Fibroblast of villous mesenchyme (primary cell): ENCODE measurements at places on chromosomes 2 and 18. TPM values are rescaled to one million over a fixed set of nuclear protein-coding genes. Genes with fewer than 3 reads are reported as not detected.
A peak's percentile ranks its signal among the peaks of the same experiment; 100 is the strongest.

DNA sequence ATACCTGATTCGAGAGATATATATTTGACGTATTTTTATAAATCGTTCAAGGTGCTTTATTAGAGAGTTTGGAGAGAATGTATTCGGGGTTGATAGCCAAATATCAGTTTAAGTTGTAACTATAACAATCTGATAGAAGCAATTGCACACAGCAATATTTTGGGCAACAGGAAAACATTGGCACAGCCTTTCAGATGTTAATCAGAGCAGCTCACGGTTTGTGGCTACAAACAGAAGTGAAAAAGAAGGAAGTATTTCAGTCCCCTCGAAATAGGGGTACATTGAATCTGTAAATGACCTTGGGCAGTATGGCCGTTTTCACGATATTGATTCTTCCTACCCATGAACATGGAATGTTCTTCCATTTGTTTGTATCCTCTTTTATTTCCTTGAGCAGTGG lies 20.6 kb downstream of the SERPINB10 start:
- DNase-seq, result no peak

Gene ADD2
- not detected in 2 replicates for total RNA-seq

GRCh38 chr2:69561101-69561500 lies 82.4 kb downstream of the AAK1 start:
- no peak for DNase-seq

GRCh38 chr2:150374492-150374891 lies 113.0 kb downstream of the RND3 start:
- DNase-seq, result no peak

GRCh38 chr2:96874198-96874831 lies 4.4 kb upstream of the SEMA4C start:
- no peak for DNase-seq

Gene ABCG5
- not detected in 2 replicates for total RNA-seq

Gene ANO7
- total RNA-seq, result 0.43 and 0.64 TPM in 2 replicates

Gene TDRD15
- total RNA-seq, result not detected in 2 replicates

Gene SERPINB11
- not detected in 2 replicates for total RNA-seq

Gene RUFY4
- not detected in 2 replicates for total RNA-seq

- no peak for DNase-seq
Measured at GRCh38 chr18:57836557-57836956, 33.4 kb upstream of the ATP8B1 start.

DNA sequence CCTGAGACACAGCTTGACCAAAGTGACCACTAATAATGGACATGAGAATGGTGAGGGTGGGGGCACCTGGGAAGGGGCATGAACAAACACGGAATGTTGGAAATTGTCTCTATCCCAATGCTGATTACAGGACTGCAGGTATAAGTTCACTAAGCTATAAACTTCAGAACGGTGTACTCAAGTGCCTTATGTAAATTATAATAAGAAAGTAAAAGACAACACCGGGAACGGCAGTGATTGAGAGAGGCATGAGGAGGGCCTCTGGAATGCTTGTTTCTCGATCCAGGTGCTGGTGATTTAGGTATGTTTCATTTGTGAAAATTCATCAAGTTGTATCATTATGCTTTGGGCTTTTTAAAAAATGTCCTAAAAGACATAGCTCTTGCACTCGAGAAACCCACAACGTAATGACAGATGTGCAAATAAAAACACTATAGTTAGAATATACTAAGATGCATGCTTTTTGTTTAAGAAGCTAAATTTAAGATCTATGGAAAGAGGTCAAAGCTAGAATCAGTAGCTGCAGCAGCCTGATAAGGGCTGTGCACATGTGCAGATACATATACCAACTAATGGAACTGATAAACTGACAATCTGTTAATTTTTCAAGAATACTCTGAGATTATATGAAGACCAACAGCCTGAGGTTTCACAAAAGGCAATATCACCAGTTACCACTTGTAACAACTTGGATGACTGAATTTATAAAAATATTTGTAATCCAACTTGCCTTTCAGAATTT lies 7.6 kb downstream of the HIBCH start:
- DNase-seq, result no peak

DNA sequence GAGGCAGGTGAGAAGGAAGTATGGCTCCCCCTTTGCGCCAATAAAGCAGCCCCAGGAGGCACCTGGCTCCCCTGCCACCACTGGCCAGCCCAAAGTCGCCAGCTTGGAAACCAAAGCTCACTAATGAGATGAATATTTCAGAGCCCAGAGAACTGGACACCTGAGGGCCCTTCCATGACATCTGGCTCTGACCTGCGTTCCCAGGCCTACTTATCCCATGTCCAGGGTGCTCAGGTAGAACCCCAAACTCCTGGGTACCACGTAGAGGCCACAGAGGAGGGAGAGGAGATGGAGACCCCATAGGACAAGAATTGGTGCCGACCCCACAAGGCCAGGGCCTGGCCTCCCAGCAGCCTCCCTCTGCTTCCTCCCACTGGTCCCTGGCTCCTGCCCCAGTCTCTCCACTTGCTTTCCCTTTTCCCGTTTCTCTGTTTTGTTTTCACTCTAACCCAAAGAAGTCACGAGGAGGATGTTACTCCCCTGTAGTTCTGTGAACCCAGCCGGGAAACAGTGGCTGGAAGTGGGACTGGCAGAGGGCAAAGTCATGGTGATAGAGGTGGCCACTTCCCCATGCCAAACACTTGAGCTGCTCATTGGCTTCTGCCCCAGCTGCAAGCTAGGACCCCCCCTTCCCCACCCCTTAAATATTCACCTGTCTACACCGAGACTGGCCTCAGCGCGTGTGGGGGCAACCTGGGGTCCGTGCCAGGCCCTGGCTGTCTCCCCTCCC lies 820 bp downstream of the TMBIM1 start:
- peak; percentile 61 for DNase-seq

- peak; percentile 52 for DNase-seq
Measured at GRCh38 chr2:19979932-19980331, 10.0 kb downstream of the WDR35 start.

DNA sequence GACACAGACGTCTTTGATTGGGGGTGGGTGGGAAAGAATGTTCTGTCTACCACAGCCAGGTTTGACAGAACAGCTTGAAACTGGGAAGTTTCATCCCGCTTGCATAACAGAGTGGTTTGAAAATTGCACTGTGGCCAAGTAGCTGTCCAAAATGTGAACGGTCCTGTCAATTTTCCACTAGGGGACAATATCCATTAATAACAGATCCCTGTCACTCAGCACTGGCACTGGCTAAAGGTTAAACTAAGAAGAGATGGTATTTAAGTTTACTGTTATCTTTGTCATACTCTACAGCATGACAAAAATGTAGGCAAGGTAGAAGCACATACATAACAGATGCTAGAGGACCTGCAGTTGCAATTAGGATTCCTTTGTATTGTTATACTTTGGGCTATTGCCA lies 55.6 kb upstream of the ACMSD start:
- DNase-seq, result no peak

DNA sequence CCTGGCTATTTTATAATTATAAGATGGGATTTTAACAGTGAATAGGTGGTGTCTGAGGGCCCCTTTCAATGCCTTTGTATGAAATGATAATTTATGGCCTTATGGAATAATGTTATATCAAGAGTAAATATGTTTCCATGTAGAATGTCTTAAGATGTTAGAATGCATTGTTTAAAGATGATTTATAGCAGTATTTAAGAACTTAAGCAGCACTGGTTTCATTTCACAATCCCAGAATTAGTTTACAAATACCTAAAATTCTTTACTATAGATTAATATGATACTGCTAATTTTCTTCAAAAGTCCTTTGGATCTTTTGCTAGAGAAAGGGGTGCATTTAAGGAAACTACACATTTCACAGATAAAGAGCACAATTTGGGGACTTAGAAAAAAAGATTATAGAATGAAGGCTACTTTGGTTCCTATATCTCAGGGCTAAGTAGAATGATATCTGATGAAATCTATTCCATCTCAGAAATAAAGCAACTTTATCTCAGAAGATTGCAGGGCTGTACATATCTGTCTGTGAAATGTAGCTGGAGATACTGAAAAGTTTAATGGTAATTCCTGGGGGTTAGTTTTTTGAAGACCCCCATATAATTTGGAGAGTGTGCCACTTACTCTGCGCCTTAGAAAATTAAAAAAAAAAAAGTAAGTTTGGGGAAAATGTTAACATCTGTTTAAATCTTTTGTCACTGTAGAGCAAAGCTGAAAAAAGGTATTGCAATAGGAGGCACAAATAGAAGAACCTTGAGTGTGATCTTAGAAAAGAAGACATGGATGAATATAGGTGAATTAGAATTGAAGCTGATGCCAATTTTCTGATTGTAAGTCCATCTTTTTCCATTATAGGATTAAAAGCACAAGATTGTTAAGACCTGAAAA lies 123.4 kb downstream of the GULP1 start:
- peak; percentile 47 for DNase-seq

Gene PLCL1
- total RNA-seq, result 0.43 and 0.64 TPM in 2 replicates

GRCh38 chr2:52238782-52239181 lies 1206.8 kb upstream of the NRXN1 start:
- DNase-seq, result no peak

DNA sequence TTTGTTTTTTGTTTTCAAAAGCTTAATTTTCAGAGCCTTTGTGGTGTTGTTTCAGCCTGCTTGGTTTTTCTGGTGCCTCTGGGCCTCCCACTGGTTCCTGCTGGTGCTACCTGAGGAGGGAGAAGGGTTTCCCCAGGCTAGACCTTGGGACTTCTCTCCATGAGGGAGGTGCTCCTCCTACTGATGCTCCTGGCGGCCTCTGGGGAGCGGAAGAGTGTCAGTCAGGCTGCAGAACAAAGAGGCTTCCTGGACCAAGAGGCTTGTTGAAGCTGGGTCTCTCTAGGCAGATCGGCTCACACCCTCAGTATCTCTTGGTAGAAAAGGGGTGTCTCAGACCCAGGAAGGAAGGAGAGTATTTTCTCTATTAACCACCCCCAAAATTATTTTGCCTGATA lies 32.2 kb downstream of the RFX8 start:
- no peak for DNase-seq

Gene AFG3L2
- total RNA-seq, result 43.5 and 63.0 TPM in 2 replicates

GRCh38 chr18:79951545-79952455 lies at the start of gene SLC66A2:
SLC66A2 (minus strand) TSS chr18:79951653; CDS start chr18:79950926, 727 bp downstream.
- peak; percentile 89 for DNase-seq

GRCh38 chr2:241734208-241734466 lies 293 bp upstream of the D2HGDH start:
- no peak for DNase-seq

Gene SLC19A3
- total RNA-seq, result under 0.01 and 0.32 TPM in 2 replicates

Gene CKAP2L
- 6.8 and 10.4 TPM in 2 replicates for total RNA-seq

Gene SERPINB12
- not detected in 2 replicates for total RNA-seq

GRCh38 chr2:170360546-170361089 lies 182.7 kb downstream of the MYO3B start:
- DNase-seq, result no peak

Gene SLC40A1
- 7.7 and 19.4 TPM in 2 replicates for total RNA-seq

- peak; percentile 19 for DNase-seq
Measured at GRCh38 chr2:230443541-230443940, 27.5 kb downstream of the SP100 start.

Gene CHN1
- total RNA-seq, result 45.3 and 64.1 TPM in 2 replicates

Gene CNGA3
- not detected in 2 replicates for total RNA-seq

DNA sequence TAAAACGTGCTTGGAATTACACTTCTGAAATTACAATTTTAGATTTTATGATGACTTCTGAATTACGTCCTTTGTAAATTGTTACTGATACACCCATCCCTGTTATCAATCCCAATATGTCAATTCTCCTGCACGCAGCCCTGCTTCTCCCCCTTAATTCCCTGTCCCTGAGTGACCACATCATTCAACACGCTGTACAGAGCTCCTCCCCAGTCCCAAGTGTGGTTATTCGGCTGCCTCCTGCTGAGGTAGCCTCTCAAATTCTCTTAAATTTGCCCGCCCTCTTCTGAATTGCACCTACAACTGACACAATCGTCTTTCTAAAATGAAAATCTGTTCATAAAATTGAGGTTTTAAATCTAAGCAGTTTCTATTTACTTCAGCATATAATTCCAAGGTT lies 10.1 kb downstream of the SERPINB8 start:
- DNase-seq, result no peak

DNA sequence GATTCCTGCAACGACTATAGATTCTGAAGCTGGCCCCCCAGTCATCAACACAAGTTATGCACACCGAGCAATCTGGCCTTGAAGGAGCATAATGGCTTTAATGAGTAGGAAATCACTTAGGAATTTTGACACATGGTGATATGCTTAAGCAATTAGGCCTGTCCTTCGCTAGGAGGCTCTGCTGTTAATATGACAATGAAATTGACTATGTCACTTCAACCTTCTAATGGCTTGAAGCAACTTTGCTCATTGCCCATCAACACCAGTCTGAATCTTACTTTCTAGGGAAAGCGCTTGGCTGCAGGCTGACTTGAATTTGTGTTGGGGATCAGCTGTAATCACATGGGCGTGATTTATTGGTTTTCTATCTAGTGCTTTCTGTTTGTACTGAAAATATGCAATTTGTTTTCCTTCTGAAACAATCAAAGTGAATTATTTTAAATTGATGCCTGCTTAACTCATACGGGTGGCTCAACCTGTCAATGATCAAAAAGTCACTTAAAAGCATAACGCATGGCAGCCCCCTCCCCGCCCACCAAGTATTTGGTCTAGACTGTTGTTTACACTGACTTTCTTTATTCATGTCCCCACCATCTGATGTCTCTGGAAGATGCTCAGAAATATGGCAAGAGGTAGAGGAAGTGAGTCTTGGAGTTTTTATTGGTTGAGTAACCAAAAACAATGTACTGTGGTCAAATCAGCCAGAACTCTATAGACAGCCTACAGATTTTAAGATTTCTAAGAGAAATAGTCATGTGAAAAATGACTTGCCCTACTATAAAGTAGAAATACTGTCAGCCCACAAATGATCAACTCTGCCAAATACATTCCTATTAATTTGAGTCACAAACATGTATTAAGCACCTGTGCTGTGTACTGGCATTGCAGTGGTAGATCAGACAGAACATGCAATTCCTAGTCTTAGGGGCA lies 344.9 kb downstream of the RBM43 start:
- DNase-seq, result no peak

Gene FHL2
- 343 and 346 TPM in 2 replicates for total RNA-seq

DNA sequence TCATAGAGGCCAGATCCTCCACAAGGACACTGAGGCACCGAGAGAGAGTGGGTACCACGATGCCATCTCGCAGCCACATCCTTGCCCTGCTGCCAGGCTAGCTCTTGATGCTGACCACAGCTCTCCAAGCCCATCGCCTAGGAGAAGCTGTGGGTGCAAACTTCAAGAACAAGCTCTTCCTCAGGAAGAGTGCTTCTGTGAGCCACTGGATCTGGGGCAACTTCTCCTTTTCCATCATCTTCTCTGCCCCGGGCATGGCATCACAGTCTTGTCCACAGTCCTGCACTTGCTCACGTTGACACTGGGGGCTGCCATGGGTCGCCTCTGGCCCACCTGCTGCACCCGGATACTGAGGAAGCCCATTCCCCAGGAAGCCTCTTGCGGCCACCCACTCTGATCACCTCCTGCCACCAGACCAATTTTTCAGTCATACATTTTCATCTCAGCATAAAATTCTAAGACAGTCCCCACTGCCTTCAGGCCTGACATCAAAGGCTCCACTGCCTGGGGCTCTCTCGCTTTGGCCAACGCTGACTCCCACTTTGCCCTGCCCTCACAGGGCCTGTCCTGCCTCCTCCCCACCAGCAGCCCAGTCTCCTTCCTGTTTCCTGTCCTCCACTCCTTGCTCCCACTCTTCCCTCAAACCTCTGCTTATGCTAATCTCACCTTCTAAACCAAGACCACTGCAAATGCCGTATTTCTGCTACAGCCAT lies 243.9 kb downstream of the AFF3 start:
- DNase-seq, result no peak

- peak; percentile 51 for DNase-seq
Measured at GRCh38 chr18:60892855-60893254, 440.4 kb upstream of the CDH20 start.
